ENCODE measurements at places on chromosomes 2 and 18.

DNA sequence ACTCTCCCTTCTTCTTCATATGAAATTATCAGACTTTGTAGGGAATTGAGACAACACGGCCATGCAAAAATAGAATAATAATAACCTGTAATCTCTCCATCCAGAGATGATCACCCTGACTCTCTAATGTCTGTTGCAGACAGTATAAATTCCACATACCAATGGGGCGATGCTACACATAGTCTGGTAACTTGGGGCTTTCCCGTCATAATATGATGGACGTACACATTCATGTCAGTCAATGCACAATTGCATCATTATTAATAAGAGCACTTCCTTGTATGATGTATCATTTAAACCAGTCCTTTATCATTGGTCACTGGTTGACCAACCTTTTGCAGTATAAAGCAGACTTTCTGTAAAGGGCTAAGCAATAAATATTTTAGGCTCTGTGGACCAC lies 39.5 kb upstream of the SCLY start:
- DNase-seq: no peak

- DNase-seq: peak; percentile 61
Observed at GRCh38 chr2:30737326-30737610, 70.0 kb downstream of the CAPN13 start.

GRCh38 chr2:43075054-43075593 lies 151.3 kb downstream of the ZFP36L2 start:
- peak; percentile 96 for DNase-seq

GRCh38 chr18:36499938-36500337 lies 202.4 kb downstream of the FHOD3 start:
- no peak for DNase-seq

DNA sequence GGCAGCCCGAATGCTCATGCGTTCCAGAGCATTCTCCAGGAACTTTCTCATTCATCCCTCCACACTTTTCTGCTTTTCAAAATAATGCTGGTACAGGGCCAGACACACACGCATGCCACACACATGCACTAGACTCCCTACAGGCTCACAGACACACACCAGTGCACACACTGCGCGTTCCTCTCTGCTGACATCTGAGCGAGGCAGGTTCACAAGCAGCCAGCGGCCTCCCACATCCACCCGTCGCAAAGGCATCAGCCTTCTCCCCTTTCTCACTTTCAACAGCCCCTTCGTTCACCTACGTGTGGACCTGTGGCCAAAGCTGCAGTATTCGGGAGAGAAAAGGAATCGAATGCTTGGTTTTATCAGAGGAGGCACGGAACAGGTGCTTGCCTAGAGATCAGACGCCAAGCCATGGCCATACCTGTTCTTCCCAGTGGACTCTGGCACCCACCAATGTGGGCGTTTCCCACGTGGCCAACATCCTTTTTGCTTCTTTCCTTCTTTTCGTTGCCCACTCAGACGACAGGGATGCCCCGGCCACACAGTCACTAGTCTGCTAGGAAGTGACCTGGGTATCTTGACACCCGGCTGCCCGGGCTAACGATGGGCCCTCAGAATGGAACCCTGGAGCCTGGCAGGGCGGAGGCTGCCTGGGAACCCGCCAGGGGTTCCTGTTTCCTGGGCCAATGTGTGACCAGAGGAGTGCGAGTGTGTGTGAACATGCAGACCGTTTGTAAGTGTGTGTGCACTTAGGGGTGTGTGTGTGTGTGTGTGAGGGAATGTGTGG lies 85.8 kb upstream of the ID2 start:
- DNase-seq: no peak

DNA sequence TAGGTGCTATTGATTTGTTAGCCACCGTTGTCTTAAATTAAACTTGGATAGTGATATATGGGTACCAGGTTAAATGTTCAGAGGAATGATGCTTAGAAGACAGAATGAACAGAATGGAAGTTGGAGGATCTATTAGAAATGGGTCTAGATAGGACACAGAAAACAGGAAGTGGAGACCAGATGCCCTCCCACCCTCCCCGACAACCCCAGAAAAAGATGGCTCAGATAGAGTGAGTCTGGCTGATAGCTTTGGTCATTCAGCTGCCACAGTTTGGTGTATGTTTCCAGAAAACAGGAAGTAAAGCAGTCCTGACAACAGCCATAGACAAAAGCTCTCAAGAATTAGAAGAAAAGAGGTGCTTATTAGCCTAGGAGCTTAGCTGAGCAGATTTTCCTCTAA lies 71.5 kb upstream of the DSG1 start:
- no peak for DNase-seq

GRCh38 chr2:26740346-26740745 lies 23.7 kb upstream of the SLC35F6 start:
- no peak for DNase-seq

GRCh38 chr2:232966122-232966521 lies 46.9 kb downstream of the NGEF start:
- DNase-seq: peak; percentile 28

Measured in lower leg skin (tissue), 4 donors.